ENCODE measurements at places on chromosomes 1 and 21. TPM values are rescaled to one million over a fixed set of nuclear protein-coding genes. Genes with fewer than 3 reads are reported as not detected.

Gene CCDC24
- polyA plus RNA-seq, result 3.7 TPM

Gene MAGOH
- polyA plus RNA-seq, result 59.8 TPM

Gene TIE1
- polyA plus RNA-seq, result 56.7 TPM

Gene ADGRL2
- 18.4 TPM for polyA plus RNA-seq

Gene S100A16
- polyA plus RNA-seq, result 160 TPM

Gene ZNF648
- polyA plus RNA-seq, result not detected

Gene FMO1
- 15.5 TPM for polyA plus RNA-seq

Gene DTL
- 0.24 TPM for polyA plus RNA-seq

Gene OLIG2
- not detected for polyA plus RNA-seq

Gene HTR1D
- not detected for polyA plus RNA-seq

Gene HEYL
- 11.3 TPM for polyA plus RNA-seq

Gene ATP5PF
- polyA plus RNA-seq, result 420 TPM

Gene ANP32E
- polyA plus RNA-seq, result 6.0 TPM

Gene APOBEC4
- not detected for polyA plus RNA-seq

Gene ZMYM4
- 10.2 TPM for polyA plus RNA-seq

Gene PTPN7
- polyA plus RNA-seq, result 1.1 TPM

Gene NCAM2
- 0.13 TPM for polyA plus RNA-seq

Gene CD52
- polyA plus RNA-seq, result 20.2 TPM

Gene CACNA1S
- under 0.01 TPM for polyA plus RNA-seq

Gene VSIG8
- polyA plus RNA-seq, result not detected

Gene LPAR3
- 0.11 TPM for polyA plus RNA-seq

Gene RIPPLY3
- not detected for polyA plus RNA-seq

Gene DARS2
- polyA plus RNA-seq, result 7.8 TPM

Gene SCMH1
- polyA plus RNA-seq, result 24.4 TPM

Gene RRP1B
- 16.4 TPM for polyA plus RNA-seq

Gene MYOC
- 8.1 TPM for polyA plus RNA-seq

Gene MSH4
- 0.10 TPM for polyA plus RNA-seq

Gene SYT14
- polyA plus RNA-seq, result 0.09 TPM

Gene KCNJ15
- polyA plus RNA-seq, result 6.6 TPM

Gene USP33
- 13.0 TPM for polyA plus RNA-seq

Gene KRTAP6-3
- not detected for polyA plus RNA-seq

Gene CSF3R
- 36.2 TPM for polyA plus RNA-seq

Gene KCNT2
- polyA plus RNA-seq, result 0.12 TPM

Gene LHX8
- not detected for polyA plus RNA-seq

Gene KCND3
- 2.8 TPM for polyA plus RNA-seq

Gene STUM
- polyA plus RNA-seq, result 3.1 TPM

Gene TRAF3IP3
- polyA plus RNA-seq, result 1.8 TPM

Gene SLFNL1
- polyA plus RNA-seq, result 0.07 TPM

Gene GJA8
- not detected for polyA plus RNA-seq

Gene DOCK7
- 18.0 TPM for polyA plus RNA-seq

Gene CFAP126
- polyA plus RNA-seq, result not detected

Gene TP73
- not detected for polyA plus RNA-seq

Gene NAXE
- 46.5 TPM for polyA plus RNA-seq

Gene HMCN1
- polyA plus RNA-seq, result 0.75 TPM

Gene RGS8
- 0.11 TPM for polyA plus RNA-seq

Gene SUSD4
- polyA plus RNA-seq, result 5.6 TPM

Gene DISP3
- not detected for polyA plus RNA-seq

Gene RAB42
- 5.7 TPM for polyA plus RNA-seq

Gene DPT
- 28.7 TPM for polyA plus RNA-seq

Gene DNAJC28
- polyA plus RNA-seq, result 1.3 TPM

Data from adipose tissue (tissue), 3 donors.